ENCODE measurements at places on chromosomes 6 and 20.
A peak's percentile ranks its signal among the peaks of the same experiment; 100 is the strongest.

- no peak for DNase-seq
Measured at GRCh38 chr20:58645412-58645968, 5.6 kb upstream of the STX16 start.

GRCh38 chr6:166197361-166197760, 29.7 kb upstream of the TBXT start:
- no peak for DNase-seq

DNA sequence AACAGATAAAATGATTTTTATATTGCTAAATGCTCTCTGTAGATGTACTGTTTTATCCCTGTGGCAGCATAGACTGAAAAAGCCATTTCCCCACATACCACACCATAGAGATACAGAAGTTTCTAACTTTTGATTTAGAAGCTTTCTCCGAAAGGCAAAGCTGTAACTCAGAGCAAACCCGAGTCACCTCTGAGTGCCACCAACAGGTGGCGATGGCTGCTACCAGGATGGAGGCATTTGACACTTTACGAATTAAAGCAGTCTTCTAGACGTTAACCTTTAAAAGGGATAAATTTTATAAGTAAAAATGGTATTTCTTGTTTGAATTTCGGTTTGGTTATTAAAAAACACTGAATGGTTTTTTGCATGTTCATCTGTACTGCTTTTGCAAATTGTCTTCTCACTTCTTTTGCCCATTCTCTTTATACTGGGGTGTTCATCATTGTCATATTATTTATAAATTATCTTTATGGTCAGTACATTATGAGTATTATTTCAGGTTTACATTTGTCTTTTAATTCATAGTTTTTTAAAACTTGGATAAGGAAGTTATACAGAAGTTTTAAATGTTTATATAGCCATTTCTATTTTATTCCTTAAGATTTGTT, 201.0 kb upstream of the CEP162 start:
- peak; percentile 26 for DNase-seq

DNA sequence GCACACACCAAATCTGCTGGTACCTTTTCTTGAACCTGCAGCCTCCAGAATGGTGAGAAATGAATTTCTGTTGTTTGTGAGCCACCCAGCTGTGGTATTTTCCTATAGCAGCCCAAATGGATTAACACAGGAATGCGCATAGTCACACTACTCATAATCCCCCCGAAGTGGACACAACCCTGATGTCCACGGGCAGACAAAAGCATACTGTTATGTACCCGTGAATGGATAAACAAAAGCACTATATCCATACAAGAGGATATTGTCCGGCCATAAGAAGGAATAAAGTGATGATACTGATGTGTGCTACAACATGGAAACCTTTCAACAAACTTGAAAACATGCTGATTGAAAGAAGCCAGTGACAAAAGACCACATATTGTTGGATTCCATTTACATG, 25.1 kb upstream of the RPP40 start:
- no peak for DNase-seq

DNA sequence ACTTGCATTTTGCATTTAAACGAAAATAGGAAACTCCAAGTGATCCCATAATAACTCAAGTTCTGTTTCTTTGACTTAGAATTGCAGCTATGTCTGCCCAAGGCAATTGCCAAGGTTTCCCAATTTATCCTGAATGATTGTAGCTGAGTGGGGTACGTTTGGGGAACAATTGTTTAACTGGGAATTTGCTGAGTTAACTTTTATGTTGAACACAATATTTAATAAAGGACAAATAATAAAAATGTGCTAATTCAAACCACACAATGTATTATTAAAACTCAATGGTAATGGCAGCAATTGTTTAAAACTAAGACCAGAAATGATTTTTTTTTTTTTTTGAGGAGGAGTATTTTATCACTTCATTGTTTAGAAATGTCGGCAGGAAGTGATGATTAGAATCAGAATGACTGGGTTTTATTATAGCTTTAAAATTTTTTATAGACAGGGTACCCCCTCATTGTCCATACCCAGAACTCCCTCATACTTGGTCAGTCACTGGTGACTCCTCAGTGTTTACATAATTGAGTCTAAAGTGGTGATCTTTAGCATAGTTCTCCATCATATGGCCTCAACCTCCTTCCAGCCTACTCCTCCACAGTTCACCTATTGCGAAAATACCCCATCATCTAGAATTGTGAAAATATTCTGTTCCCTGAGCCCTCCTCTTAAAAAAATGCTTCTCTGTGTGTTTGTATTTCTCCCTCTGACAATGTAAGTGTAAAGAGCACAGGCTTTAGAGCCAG, 389.2 kb upstream of the CITED2 start:
- no peak for DNase-seq

GRCh38 chr6:122733259-122733658, 46.3 kb upstream of the FABP7 start:
- DNase-seq = no peak

- DNase-seq = peak; percentile 22
Measured at GRCh38 chr6:88238065-88238464, 71.9 kb upstream of the CNR1 start.

DNA sequence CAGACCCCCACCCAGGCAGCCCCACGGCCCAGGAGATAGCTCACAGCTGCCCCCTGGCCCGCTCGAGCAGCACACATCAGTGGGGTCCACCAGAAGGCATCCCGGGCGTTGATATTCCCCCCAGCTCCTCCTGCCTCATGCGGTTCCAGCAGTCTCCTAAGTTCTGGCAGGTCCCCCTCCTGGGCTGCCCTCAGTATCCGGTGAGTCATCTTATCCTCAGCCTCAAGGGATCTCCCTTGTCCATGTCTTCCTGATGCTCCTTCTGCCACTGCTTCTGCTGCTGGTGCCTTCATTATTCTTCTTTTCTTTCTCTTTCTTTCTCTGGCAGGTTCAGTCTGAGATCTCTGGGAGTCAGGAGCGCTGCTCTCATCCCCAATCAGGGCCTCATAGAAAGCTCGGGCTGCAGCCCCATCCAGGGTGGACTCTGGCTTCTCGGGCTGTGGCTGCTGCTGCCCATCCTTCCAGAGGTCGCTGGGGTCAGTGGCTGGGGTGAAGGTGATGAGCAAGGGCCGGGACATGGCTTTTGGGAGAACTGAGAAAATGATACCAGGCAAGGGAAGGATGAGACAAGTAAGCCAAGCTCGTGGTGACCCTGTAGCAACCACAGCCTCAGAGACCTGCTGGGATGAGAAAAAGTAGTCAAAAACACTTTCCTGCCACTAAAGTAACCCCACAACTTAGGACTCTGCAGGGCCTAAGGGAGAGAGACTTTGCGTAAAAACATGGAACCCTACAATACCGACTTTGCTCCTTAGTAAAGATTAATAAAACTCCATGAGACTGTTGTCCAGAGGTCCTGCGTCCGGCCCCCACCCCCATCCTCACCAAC, 622 bp downstream of the GPANK1 start:
- DNase-seq = no peak

DNA sequence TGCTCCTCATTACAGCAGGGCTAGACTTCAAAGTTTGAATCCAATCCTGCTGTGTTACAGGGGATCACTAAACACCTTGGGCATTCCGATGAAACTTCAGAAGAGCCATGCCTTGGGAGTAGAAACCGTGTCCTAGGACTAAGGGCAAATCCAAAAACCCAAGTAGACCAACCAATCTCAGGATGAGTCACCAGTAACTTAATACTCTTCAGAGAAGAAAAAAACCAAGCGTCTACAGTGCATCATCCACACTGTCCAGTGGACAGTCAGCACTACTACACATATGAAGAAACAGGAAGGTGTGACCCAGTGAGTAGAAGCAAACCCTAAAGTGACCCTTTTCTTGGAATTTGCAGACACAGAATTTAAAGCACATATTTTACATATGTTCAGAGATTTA, 39.5 kb upstream of the VAPB start:
- no peak for DNase-seq

GRCh38 chr6:119129968-119130484, 51.6 kb upstream of the FAM184A start:
- DNase-seq = no peak

- DNase-seq = no peak
Measured at GRCh38 chr6:22904431-22904830, 335.1 kb downstream of the HDGFL1 start.

DNA sequence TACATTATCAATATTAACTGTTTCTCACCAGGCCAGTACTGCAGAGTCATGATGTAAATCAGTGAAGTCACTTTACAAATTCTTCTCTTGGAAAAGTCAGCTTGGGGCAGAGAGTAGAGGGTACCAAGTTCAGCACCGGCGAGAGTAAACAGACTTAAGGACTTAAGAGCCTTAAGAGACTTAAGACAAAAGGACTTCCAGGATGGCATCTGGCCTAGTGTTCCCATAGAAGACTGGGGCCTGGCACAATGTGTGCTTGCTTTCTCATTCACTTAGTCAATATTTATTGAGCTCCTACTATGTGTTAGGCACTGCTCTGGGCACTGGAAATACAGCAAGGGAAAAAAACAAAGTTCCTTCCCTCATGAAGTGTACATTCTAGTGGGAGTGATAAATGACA, 1.4 kb upstream of the SNPH start:
- no peak for DNase-seq

- DNase-seq = no peak
Measured at GRCh38 chr20:12289465-12289864, 371.8 kb downstream of the BTBD3 start.

GRCh38 chr20:33649201-33649681, 12.9 kb upstream of the C20orf144 start:
- DNase-seq = no peak

- no peak for DNase-seq
Measured at GRCh38 chr6:107374264-107374663, 85.1 kb downstream of the PDSS2 start.

GRCh38 chr20:34705397-34706301, 1.5 kb downstream of the TP53INP2 start:
- peak; percentile 25 for DNase-seq

DNA sequence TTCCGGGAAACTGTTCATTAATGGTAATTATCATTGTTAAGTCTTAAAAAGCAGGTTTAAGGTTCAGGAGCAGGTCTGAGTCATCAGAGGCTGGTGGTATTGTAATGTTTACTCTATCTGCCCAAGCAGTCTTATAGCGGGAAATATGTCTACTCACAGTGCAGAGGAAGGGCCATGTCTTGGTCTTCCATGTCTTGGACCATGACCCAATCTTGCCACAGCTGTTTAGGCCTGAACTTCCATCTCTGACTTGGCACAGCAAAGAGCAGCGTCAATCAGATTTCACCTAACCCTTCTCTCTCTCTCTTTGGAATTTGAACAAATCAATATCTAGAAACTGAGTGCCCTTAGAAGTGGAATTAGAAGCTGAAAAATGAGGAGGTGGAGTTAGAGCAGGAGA, 25.8 kb downstream of the SLC2A12 start:
- DNase-seq = no peak

DNA sequence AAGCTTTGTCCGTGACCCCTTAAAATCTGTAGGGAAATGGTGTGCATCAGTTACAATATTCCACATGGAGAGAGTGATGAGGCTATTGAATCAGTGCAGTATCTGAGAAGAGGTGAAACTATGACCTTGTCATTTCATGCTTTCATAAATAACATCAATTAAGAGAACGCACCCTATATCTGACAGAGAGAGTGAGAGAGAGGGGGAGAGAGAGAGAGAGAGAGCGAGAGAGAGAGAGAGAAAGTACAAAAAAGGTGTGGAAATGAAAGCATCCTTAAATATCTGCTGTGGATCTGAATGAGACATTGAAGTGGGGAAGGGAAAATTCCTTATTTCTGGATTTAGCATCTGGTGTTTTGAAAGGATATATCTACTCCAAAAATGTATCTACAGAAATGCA, 12.4 kb downstream of the GSTA4 start:
- no peak for DNase-seq

- no peak for DNase-seq
Measured at GRCh38 chr6:134766497-134766896, 183.4 kb downstream of the ALDH8A1 start.

DNA sequence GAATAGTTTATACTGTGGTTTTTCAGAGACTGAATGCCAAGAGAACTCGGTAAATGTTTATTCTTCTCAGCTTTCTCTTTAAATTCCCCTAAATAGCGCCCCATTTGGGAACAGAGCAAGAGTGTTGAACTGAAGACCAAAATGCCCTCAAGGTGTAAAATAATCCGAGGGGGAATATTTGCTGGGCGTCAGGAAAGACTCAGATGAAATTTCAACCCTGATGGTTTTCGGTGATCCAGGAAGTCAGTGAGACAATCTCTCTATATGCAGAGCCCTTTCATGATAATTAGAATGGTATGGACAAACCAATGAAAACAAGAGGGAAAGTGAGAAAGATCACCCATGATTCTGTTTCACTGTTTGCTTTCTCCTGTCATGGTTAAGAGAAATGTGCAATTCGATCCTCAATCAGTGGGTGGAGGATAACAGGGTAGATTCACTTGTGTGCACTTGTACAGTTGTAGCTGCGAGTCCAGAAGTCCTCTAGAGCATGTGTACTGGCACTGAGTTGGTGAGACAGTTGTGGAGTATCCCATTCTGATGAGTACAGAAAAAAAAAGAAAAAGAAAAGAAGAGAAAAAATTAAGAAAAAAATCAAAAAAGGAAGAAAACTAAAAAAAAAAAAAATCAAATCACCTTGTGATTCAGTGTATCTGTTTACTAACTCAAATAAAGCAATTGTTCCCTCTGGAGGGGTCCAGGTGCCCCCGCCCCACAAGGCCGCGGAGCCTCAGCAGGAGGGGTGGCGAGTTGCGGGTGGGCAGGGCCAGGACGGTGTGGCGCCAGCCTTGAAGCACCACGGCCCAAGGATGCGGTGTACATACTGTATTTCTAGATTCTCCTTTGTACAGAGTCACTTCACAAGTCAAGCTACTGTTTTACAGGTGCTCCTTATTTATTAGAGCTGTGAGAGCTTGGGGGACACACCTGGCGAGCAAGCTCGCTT, 164.9 kb downstream of the SCML4 start:
- no peak for DNase-seq

DNA sequence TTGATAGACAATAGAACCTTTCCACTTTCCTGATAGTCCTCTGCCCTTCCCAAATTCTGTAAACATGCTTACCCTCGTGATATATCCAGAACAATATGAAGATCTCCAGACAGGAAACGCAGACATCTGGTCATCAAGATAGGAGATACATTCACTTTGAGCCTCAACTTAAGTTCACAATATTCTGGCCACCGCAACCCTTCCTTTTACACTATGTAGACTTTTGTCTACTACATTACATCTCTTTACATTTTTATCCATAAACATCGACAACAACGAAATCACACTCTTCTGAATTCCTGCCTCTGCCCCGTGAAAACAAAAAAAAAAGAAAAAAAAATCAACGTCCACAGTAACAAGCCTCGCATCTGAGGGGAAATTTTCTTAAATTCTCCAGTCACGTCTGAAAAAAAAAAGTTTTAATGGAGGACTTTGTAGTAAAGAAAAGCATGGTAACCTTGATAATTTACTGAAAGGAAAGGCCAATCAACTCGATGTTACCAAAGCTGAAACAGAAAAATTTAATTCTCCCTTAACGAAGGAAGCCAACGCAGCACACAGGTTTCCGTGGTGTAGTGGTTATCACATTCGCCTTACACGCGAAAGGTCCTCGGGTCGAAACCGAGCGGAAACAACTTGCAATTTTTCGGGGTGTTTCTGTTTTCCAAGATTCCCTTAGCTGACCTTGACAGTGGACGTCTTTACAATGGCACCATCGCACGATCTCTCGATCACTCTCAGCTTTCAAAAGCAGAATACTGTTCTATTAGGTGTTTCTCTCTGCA, 21.8 kb downstream of the POM121L2 start:
- no peak for DNase-seq

- no peak for DNase-seq
Measured at GRCh38 chr6:144653885-144654505, 368.9 kb downstream of the UTRN start.

GRCh38 chr6:5511954-5512353, 250.6 kb downstream of the FARS2 start:
- DNase-seq = no peak

GRCh38 chr6:165231581-165232561, 77.5 kb downstream of the C6orf118 start:
- peak; percentile 86 for DNase-seq

- no peak for DNase-seq
Measured at GRCh38 chr6:48986845-48987244, 476.2 kb downstream of the MMUT start.
